ENCODE measurements at places on chromosomes 3 and 15.
A peak's percentile ranks its signal among the peaks of the same experiment; 100 is the strongest.

GRCh38 chr3:180930526-180930925 lies 18.1 kb downstream of the FXR1 start:
- DNase-seq = no peak

DNA sequence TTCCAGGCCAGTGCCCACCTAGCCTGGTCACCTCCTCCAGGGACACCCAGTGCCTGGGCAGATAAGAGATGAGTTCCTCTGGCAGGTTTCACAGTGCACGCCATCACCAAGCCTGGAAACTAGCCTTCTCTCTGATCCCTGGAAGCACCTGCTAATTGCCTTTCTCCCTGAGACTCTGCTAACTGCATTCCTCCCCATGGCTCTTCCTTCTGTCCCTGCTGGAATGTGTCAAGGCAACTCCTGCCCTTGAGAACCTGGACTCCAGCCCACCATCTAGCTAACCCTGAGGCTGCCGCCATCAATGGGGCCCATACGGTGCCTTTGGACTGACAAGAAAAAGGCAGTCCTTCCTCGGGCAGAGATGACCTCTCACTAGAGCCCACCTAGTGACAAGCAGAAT lies 18.5 kb downstream of the VIPR1 start:
- no peak for DNase-seq

DNA sequence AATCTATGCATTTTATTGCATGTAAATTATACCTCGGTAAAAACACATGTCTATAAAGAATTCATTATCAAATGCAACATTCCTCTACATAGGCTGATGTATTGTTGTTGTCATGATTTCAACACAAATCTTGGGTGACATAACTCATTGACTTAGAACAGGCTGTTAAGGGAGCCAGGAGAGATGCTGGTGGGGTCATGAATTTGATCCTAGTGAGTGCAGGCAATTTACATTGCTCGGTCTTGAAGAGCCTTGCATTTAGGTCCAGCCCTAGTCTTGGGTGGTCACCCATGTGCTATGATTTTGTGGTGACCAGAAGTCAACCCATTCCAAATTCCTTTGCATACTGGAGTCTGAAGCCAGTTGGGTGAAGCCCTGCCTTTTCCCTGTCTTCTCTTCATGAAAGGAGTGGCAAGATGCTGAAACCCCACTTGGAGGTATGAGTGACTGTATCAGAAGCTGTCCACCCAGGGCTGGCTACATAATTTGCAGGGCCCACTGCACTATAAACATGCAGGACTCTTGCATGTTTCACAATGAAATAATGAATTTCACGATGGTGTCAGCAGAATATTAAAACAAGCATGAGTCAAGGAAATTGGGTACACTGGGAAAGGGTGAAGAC lies 59.2 kb downstream of the RPLP1 start:
- DNase-seq = no peak

DNA sequence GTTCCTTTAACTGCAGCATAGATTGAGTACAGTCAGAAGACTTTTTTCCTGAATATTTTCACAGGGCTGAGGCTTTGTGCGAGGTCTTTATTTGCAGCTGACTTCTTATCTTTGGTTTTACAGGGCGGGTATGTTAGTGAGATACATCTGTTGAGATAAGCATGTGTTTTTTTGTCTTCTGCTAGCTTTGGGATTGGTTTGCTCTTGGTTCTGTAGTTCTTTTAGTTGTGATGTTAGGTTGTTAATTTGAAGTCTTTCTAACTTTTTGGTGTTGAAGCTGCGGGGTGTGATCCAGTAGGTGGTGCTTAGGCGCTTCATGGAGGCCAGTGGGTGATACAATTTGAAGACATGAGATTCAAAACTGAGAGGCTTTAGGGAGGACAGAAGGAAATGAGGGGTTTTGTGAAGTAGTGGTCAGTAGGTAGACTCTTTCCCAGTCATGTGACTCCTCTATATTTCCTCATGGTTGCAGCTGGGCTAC lies 67.9 kb upstream of the TNFSF10 start:
- no peak for DNase-seq

DNA sequence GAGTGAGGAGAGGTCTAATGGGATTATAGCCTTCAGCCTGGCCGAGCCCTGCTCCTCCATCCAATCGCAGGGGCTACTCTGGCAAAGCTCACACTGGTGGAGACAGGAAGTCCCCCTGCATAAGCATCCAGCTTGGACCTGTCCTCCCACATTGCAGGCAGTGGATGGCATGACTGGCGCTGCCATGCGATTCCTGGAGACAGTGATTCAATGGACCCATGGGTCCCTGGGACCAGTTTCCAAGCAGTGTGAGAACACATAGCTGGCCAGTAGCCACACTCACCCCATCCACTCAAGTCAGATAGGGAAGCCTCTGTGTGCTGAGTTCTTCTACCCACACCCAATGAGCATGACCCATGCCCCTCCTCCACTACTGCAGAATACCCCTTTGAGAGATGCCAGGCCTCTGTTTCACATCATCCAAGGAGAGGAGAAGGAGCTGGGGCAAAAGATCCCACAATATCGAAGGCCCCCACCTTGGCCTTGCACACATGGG lies 18.1 kb upstream of the POC1A start:
- DNase-seq = no peak

DNA sequence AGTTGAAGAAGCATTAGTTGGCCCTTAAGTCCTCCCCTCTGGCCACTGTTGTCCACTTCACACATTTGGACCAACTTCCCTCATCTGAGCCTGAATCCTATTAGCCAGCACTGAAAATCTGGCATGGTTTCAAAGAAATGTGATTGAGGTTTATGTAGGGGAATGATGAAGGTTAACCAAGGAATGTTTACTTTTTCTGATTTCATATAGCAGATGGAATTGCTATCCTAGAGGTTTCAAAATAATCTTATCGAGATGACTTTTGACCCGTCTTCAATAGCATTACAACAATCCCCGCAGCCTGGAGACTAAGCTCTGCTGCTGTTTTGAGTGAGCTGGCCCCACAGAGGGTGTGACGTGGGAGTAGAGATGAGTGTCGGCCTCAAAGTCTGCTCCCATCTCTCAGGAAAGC lies 200.8 kb upstream of the IL12A start:
- no peak for DNase-seq

DNA sequence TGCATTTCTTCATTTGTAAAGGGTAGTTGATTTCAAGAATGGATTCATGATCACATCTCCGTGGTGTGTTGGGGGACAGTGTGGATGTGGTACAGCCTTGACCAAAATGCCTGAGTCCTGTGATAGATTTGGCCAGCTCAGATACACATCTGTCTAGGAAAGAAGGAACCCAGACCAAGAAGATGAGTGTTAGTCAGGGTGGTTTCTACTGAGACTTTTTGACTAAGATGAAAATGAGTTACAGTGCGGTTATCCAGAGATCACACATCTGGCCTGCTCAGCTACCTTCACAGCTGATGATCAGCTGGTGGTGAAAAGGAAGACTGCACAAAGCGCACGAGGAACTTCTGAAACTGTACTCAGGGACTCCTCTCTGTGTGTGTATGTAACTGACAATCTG lies 68.0 kb downstream of the FNDC3B start:
- DNase-seq = no peak

- no peak for DNase-seq
These were observed 16.9 kb upstream of the LACTB start for GRCh38 chr15:63104727-63105126.

- DNase-seq = no peak
These were observed 40.2 kb upstream of the DLG1 start for GRCh38 chr3:197338586-197338985.

GRCh38 chr3:160949460-160949859 lies 155.7 kb downstream of the B3GALNT1 start:
- DNase-seq = no peak

DNA sequence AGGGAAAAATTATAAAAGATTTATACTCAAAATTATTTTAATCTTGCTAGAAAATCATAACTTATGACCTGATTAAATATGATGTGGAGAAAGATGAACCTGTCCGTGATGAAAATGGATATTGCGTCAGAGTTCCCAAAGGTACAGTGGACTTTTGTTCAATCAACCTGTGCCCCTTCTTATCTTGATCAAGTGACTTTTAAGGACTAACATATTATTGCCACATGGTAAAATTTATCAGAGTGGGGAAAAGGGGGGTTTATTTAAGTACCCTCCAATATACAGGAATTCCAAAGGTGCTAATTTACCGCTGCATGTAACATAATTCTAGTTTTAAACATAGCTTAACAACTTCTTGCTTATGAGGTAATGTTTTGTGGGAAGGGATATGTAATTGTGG lies 39.6 kb downstream of the HDC start:
- no peak for DNase-seq

DNA sequence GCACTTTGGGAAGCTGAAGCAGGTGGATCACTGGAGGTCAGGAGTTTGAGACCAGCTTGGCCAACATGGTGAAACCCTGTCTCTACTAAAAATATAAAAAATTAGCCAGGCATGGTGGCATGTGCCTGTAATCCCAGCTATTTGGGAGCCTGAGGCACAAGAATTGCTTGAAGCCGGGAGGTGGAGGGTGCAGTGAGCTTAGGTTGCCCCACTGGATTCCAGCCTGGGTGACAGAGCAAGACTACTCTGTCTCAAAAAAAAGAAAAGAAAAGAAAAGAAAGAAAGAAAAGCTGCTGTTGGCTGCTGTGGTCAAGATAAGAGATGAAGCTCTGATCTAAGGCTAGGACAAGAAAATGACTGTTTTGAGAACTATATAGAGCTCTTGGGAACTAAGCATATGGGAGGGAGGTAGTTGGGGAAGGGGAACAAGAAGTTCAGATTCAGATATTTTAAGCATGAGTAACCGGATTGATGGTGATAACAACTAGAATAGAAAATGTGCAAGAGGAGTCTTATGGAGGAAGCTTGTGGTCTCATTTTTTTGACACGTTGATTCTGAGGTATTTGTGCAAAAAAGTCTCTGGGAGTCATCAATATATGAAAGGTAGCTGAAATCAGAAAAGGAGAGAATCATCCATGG lies 25.7 kb downstream of the DNAH12 start:
- DNase-seq = no peak

GRCh38 chr3:157238457-157238856 lies 78.5 kb upstream of the CCNL1 start:
- no peak for DNase-seq

GRCh38 chr3:19632099-19633074 lies 301.6 kb downstream of the EFHB start:
- no peak for DNase-seq

- peak; percentile 22 for DNase-seq
These were observed 740 bp upstream of the NSMCE3 start for GRCh38 chr15:29270169-29270955.

DNA sequence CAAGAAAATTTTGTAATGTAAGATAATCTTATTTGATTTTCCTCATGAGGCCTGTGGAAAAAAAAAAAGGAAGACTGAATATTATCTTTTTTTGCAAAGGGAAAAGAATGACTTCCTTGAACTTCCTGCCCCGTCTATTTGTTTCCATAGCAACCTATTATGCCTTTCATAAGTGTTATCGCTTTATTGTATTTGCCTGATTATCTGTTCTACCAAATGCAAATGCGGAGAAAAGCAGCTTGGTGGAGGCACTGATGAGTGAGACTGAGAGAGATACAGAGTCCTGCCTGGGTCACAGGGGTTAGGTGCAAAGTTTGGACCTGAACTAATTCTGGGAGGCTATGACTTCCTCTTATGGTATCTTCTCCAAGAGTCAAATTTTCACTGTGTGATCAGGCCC lies 334.0 kb upstream of the KCNMB2 start:
- no peak for DNase-seq

DNA sequence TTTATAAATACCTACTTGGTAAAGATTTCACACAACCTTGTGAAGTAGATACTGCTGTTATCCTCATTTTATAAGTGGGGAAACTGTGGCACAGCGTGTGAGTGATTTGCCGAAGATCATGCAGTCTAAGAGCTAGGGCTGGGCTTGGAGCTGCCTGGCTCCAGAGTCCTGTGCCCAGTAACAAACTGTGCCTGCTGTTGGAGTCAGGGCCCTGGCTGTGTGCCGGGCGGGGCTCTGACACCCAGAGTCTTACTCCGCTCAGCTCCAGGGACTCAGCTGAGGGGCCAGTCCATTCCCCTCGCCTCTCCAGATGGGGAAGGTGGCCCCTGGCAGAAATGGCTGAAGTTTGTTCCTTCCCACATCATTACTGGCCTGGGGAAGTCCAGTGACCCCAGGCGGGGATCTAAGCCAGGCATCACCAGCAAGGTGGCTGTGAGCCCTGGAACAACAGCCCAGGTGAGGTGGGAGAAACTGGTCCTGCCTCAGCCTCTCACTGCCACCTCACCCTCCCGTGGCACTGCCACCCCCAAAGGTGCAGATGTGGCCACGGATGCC lies 17.3 kb upstream of the PLXNA1 start:
- DNase-seq = no peak

GRCh38 chr3:168806871-168807270 lies 711.1 kb upstream of the GOLIM4 start:
- no peak for DNase-seq

GRCh38 chr3:44509393-44509921 lies 32.0 kb upstream of the ZNF445 start:
- peak; percentile 30 for DNase-seq

DNA sequence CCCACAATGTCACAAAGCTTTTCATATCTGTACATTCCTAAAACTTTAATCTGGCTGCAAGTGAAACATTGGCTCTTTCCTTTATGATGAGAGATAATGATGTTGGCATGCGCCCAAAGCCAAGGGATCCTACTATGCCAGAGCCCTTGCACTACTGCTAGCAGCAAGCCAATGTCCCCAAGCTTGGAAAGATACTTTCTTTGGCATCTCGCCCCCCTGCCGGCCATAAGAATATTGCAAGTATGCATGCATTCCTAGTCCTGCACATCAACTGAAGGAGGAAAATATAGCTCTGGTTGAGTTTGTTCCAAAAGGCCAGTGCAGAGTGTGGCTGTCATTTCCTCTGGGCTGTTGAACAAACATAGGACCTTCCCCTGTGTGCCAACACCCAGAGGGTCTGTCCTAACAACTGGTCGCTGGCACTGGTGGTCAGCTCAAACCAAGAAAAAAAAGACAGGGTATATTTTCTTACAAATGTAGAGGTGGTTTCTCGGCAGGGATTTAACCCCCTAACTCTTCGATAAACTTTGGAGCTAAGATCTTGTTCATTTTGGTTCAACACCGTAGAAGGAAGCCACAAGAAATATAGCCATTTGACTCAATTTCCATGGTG lies 120.9 kb upstream of the ZBED2 start:
- DNase-seq = peak; percentile 53

GRCh38 chr3:152056481-152056880 lies 183.0 kb downstream of the SUCNR1 start:
- no peak for DNase-seq

DNA sequence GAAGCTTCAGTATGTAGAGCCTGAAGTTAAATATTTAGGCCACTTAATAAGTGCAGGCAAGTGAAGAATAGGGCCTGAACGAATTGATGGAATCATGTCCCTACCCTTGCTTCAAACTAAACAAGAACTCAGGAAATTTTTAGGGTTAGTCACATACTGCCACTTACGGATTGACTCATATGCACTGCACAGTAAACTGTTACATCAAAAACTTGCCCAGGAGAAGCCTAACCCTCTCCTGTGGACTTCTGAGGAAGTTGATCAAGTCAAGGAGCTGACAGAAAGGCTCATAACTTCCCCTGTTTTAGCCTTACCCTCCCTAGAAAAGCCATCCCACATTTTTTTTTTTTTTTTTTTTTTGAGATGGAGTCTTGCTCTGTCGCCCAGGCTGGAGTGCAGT lies 20.6 kb upstream of the KBTBD12 start:
- DNase-seq = no peak
